ENCODE measurements at places on chromosomes 11 and 22.

GRCh38 chr22:22431271-22432220 lies 77.0 kb downstream of the ZNF280B start:
- peak; percentile 36 for DNase-seq

GRCh38 chr11:128846985-128847384 lies 20.1 kb downstream of the KCNJ1 start:
- no peak for DNase-seq

DNA sequence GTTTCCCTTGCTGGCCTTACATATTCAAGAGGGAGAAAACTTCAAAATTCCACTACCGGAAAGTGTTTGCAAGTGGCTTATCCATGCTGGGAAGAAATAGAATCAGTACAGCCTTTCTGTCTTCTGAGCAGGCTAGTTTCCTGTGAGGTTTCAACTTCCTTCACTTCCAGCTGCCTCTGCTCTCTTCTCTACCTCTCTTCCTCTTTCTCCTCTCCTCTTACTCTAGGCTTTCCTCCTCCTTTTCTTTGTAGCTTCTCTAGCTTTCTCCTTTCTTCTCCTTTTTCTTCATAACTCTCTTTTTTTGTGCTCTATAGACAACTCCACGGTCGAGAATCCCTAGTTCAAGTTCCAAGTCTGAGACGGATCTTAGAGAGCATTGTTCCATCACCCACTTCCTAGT lies 421.8 kb downstream of the ETS1 start:
- DNase-seq, result no peak

- no peak for DNase-seq
Observed at GRCh38 chr11:120057595-120058581, 80.0 kb downstream of the TRIM29 start.

- DNase-seq, result no peak
Observed at GRCh38 chr11:70951139-70951804, 301.1 kb downstream of the SHANK2 start.

Measured in stimulated activated CD4-positive, alpha-beta T cell treated with anti-CD3 and anti-CD28 coated beads, Interleukin-1b, Interleukin-23, amount 100 ng/mL, for 24 hours (primary cell).